ENCODE measurements at places on chromosomes 1 and 21.
A peak's percentile ranks its signal among the peaks of the same experiment; 100 is the strongest.

DNA sequence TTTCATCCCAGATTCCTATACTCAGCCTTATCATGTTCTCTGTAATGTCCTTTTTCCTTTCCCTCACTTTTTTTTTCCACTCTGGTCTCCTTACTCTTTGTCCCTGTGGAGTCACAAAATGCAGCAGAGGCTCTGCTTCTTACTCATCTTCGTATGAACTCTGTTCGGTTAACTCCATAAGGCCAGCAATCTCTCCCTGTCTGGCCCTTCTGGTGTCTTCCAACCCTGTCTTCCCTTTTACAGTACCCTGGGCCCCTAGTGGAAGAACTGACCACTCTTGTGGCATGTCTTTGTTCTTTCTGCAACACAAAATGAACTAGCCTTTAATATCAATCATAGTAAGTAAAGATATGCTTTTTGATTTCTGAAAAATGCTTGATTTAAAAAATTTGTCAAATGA lies 7.1 kb downstream of the CD101 start:
- DNase-seq = no peak

DNA sequence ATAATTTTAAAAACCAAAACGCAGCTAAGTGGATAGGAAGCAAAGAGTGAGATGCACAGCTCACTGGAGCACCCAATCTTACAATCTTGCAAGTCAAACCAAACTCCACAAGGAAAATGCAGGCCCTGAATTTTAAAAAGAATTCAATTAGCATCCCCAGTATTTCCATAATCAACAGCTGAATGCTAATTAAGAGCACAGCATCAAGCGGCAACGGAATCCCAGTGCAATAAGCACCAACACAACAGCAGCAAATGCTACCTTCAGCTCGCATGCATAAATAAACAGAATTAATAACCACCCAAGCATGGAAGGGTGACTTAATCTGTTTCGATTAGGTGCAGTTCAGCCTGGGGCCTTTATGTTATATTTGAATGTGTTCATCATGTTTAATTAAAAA lies 142.9 kb downstream of the SLC45A1 start:
- DNase-seq = no peak

DNA sequence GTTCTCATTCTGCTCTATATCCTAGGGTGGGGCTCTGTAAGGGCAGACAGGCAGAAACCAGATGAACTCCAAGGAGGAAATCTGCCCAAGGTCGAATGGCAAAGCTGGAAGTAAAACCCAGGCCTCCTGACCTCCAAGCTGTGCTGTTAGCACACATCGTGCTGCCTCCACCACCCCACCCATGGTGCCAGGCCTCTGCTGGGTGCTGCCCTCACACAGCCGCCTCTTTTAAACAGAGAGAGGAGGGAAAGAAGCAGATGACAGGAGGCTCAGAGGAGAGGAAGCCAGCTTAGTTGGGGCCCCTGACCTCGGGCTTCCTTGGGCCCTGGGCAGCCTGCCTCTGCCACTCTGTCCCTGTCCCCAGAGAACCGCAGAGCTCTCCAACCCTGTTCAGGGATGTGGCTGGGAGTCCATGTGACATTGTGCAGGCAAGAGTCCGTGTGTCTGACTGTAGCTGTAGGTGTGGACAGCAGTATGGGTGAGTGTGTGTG lies 1.1 kb downstream of the SYNC start:
- peak; percentile 79 for DNase-seq

GRCh38 chr21:17784180-17784598 lies 35.0 kb downstream of the C21orf91 start:
- DNase-seq = no peak

- peak; percentile 25 for DNase-seq
These were observed 14.4 kb downstream of the FHAD1 start for GRCh38 chr1:15261155-15262002.

DNA sequence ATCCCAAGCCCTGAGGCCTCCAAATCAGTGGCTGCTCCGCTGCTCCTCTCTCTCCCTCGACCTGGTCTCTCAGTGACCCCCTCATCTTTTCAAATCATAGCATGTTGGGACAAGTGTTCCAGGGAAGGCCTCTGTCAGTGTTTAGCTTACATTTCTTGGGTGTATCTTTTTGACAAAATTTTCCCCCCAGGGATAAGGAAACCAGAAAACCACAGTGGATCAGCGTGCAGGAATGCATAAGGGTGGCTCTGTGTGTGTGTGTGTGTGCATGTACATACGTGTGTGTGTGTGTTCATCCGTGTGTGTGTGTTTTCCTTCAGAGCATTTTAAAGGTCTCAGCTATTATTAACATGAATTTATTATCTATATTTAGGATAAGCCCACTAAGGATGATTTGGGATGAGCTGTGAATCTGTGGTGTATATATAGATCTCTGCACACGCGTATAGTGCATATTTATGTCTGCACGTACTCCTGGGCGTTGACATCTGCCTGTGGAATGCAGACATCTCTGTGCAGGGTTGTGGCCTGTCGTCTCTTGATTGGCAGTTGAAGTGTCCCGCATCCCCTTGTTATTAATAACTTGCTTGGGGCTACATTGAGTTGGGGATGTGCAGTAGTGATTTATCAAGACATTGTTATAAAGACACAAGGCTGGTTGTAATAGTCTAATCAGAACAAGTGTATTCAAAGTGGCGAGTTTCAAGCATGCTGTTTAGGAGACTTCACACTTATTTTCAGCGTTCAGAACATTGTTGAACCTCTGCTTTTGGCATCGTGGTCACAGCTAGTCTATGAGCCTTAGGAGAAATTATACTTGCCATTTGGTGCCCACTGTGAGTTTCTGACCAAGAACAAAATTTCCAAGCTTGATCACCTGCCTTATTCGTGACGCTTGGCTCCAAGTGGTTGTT lies 55.6 kb downstream of the GALNT2 start:
- DNase-seq = no peak

GRCh38 chr1:168341483-168341975 lies 60.9 kb downstream of the TBX19 start:
- DNase-seq = no peak

DNA sequence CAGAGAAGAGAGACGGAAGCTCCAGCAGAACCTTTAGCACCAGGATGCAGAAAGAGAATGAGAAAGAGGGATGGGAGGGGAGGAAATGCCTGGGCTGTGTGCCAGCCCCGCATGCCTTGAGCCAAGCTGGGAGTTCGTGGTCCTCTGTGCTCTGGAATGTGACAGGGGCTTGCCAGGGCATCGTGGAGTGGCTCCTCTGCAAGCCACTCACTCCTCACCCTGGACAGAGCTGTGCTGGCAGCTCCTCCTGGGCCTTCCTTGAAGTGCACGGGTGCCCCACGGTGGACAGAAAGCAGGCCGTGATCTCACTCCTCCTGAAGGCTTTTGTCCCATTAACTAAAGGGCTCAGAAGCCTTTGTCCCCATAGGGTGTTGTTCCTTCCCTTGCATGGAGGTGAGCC lies 34.8 kb upstream of the PRELP start:
- DNase-seq = peak; percentile 82

- DNase-seq = no peak
These were observed 60.6 kb downstream of the VPS26C start for GRCh38 chr21:37206496-37206895.

DNA sequence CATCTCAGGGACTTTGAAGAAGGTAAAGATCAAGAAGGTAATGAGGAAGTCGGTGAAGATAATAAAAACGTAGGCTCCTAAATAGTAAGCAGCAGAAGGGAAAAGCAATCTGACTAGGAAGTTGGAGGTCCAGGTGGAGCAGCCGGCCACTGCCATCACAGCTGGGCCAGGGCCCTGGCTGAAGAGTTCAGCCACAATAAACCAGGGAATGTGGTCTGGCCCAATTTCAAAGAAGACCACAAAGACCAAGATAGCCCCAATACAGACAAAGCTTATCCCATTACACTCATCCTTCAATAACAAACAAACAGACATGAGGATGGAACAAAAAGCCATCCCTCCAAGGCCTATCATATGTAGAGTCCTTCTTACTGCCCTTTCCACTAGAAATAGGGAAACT lies 18.4 kb upstream of the JAK1 start:
- no peak for DNase-seq

- DNase-seq = peak; percentile 26
These were observed 52.5 kb downstream of the DMAP1 start for GRCh38 chr1:44265656-44266358.

DNA sequence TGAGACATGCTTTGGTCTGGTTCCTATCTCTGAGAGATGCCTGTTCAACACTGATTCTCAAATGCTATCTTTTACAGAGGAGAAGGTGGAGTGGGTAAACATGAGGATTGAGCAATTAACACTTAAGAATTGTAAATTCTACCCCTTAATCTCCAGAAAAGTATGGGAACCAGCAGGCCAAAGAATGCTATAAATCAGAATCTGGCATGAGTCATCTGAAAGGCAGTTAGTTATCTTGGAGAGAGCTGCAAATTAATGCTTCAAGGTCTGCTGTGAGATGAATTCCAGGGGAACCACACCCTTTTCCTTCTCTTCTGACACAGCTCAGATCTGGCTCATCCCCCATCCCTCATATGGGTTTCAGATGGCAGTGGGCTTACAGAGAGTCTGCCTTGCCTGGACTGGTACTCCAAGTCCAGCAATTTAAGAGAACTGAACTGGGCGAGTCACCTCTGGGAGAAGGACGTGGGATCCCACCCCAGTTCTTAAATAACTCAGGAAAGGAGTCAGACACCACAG lies 5.2 kb downstream of the S100A10 start:
- DNase-seq = peak; percentile 86

- no peak for DNase-seq
These were observed 258.7 kb upstream of the DMRTA2 start for GRCh38 chr1:50681931-50682330.

DNA sequence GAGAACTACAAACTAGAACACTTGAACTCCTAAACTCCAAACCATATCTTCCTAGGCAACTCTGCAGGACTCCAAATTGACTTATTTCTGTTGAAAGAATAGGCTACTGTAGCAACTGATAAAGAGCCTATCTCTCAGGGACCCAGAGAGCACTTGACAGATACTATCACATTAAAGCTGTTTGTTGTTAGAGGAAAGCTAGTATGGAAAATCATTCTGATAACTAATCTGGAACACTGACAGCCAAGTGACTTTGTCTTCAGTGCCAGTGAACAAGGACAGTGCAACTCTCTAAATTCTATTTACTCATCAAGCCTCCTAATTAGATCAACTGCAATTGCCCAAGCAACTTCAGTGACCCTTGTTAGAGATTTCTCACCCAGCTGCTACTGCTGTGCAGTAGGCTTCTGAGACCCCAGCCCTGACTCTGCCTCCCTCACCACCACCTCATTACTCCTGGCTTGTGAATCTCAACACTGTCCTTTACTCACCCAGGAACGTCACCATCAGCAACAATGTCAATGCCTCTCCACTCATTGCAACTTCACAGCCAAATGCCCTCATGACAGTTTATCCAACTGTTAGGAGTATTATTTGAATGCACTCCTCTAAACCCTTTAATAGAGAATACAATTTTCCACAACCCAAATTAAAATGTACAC lies 7.4 kb upstream of the RGS13 start:
- DNase-seq = no peak

DNA sequence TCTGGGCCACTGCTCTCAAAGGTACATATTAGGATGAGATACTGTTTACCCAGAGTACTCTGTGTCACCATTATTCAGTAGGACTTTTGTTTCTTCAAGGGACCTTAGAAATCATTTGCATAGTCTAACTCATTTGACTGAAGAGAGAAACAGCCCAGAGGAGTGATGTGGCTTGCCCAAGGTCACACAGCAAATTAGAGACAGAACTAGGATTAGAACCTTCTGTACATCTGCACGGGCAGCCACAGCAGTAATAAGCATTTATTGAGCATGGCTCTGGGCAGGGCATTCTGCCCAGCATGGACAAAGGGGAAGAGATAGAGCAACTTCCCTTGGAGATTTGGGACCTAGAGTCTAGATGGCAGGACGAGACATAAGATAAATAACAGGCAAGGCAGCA lies 5.7 kb upstream of the NHLH1 start:
- no peak for DNase-seq

DNA sequence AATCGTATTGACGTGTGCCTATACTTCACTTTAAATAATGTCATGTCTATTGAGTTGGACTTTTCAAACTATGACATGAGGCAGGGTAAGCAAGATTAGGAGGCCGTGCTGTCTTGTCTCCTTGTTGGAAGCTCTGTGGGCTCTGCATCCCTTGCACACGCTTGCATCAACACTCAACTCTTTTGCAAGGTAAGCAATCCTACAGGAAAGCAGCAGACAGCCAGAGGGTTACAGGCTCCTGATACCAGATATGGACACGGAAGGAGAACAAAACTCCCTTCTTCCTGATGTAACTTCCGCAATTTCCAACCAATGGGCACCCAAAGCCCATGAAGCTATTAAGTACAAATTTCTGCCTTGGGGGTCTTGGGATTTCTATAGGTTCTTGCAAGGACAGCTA lies 1520.7 kb upstream of the B3GALT2 start:
- no peak for DNase-seq

DNA sequence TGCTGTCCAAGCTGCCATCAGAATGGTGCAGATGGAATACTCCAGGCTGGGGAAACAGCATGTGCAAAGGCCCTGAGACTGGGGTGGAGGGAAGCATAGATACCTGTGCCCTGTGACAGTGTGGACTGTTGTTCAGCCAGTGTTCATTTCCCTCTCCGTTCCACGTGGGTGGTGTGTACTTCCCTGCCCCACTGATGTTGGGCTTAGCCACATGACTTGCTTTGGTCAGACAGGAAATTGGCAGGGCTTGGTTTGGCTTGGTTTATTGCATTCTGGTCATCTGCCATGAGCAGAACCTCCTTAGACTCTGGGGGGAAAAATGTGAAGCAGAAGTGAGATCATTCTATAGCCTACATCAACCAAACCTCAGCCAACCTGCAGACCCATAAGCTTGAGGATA lies 102.4 kb upstream of the IGSF21 start:
- no peak for DNase-seq

- DNase-seq = peak; percentile 32
These were observed 66.6 kb downstream of the MTR start for GRCh38 chr1:236861560-236862218.

- peak; percentile 14 for DNase-seq
These were observed 562 bp downstream of the SYTL1 start for GRCh38 chr1:27342391-27342777.

DNA sequence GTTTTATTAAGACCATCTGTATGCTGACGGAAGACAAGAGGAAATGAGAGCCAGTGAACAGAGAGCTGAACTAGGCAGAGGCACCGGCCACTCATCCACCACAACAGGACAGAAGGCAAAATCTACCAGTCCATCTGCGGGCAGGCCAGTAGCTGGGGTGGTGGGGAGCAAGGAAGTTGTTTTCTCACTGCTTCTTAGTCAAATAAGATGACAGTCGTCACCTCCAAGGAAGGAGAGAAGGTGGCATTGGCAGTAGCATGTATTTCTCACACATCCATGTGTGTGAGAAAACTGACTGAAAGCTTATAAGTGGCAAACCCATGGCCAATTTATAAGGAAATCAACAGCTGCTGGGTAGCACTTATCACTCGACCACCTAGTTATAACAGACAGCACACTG lies 8.2 kb downstream of the TTC13 start:
- no peak for DNase-seq
